ENCODE measurements at places on chromosomes 11 and 22. TPM values are rescaled to one million over a fixed set of nuclear protein-coding genes. Genes with fewer than 3 reads are reported as not detected.

- peak; percentile 57 for DNase-seq
These were observed 29.0 kb downstream of the TIMP3 start for GRCh38 chr22:32830473-32830872.

DNA sequence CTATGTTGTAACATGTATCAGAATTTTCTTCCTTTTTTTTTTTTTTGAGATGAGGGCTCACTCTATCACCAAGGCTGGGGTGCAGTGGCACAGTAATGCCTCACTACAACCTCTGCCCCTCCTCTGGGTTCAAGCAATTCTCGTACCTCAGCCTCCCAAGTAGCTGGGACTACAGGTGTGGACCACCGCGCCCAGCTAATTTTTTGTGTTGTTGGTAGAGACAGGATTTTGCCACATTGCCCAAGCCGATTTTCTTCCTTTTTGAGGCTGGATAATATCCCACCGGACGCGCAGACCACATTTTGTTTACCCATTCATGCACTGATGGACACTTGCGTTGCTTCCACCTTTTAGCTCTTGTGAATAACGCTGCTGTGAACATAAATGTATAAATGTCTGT is 97.0 kb downstream of the BRD1 start:
- DNase-seq: no peak

Gene SLN
- total RNA-seq: not detected

GRCh38 chr11:76672431-76673175 is 2.1 kb upstream of the LRRC32 start:
- DNase-seq: peak; percentile 72

GRCh38 chr11:1484695-1485503 is 1.7 kb downstream of the MOB2 start:
- DNase-seq: no peak

DNA sequence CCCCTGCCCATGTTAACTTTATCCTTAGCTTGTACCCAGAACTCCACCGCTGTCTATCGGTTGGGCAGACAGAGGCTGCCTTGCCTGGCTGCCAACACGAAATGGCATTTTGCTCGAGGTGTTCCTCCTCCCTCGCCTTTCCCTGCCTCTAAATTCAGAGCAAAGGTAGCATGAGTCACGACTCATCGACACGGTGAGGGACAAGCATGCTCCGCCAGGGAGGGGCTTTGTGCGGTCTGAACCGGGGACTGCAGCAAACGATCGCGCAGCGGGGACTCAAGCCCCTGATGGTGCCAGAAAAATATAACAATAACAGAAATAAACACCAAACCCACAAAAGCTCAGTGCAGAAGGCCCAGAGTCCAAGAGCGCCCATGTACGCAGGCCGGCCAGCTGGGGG is 52.3 kb downstream of the RTL6 start:
- peak; percentile 43 for DNase-seq

DNA sequence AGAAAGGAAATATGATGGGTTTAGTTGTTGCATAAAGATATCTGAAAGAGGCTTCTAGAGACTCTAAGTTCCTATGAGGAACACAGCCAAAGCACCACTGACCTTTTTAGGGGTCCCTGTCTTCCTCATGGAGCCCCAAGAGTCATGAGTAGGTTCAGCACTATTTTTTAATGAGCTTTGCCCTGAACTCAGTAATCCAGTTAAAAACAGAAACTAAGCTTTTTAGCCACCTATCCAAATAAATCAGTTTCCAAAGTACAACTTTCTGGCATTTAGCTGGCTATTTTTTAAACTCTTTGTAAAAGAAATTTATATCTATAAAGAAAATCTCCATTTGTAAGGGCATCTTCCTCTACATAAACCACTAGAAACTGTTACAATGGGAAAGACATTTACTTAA is 241.8 kb upstream of the UBASH3B start:
- DNase-seq: no peak

DNA sequence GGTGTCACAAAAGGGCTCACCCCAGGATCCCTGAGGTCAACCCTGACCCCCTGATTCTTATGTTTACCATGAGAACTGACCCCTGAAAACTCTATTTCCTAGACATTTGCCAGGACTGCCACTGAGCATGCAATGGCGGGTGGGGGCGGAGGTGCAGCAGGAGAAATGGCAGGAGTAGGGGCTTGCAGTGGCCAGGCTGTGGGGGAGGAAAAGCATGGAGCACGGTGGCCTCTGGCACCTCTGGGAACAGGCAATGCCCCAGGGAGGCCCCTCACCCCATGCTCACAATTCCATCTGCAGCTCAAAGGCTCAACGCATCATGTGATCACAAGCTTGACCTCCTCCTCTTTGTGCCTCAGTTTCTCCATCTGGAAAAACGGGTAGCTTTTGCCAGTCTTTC is 46.5 kb upstream of the FGF3 start:
- peak; percentile 48 for DNase-seq

DNA sequence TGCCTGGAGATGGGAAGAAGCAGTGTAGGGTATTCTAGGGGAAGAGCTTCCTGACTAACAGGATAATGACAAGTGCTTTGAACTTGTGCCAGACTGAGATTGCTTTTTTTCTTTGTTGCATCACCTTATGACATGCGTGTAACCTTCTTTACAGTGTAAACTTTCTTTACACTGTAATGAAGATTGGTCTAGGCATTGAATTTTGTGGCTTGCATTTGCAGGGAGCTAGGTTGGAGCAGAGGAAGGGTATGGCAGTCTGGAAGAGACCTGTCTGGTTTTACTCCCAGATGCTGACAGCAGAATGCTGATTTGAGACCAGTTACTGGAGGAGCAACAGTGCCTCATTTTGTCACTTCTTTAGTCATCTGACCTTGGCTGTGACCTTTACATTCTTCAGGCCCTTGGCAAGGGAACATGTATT is 5.6 kb downstream of the DDB2 start:
- DNase-seq: no peak

Gene DBX1
- not detected for total RNA-seq

DNA sequence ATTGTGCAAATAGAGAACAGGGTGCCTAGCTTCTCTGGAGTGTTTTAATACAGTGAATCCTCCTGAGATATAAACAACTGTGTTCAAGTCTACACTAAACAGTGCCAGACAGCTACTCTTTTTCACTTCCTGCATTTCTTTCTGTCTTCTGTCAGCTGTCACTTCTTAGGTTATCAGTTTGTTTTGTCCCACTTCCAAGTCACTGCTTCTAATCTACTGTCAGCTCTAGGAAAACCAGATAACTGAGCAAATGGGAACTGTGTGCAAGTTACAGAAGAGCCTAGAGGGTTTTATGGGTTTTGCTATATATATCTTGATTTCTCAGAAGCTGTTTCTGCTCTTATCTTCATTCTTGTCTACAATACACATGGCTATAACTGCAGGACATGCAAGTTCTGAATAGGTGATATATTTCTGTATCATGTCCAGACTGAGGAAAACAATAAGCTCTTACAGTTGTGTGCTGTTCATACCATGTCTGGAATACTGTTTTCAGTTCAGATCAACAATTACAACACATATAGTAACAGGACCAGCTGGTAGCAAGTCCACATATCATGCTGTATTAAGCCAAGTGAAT is 5.8 kb downstream of the PITPNB start:
- no peak for DNase-seq

Gene RBX1
- total RNA-seq: 56.2 TPM

DNA sequence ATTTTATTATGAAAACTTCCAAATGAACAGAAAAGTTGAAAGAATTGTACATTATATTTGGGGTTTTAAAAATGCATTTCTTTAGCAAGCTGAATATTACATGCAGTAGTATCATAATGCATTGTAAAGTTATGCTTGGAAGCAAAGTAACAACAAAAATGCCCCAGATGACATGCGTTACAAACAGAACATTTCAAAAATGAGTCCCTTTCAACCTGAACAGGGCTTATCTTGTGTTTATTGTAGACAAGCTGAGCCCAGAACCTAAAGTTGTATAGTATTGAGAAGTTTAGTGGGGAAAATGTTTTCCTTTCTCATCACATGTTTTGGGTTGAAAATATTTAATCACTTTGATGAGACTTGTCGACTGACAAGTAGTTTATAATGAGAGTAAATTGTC is 68.8 kb downstream of the CECR2 start:
- no peak for DNase-seq

- no peak for DNase-seq
These were observed 58.4 kb downstream of the JRKL start for GRCh38 chr11:96448225-96448624.

Gene B4GALNT4
- total RNA-seq: 1.4 TPM

DNA sequence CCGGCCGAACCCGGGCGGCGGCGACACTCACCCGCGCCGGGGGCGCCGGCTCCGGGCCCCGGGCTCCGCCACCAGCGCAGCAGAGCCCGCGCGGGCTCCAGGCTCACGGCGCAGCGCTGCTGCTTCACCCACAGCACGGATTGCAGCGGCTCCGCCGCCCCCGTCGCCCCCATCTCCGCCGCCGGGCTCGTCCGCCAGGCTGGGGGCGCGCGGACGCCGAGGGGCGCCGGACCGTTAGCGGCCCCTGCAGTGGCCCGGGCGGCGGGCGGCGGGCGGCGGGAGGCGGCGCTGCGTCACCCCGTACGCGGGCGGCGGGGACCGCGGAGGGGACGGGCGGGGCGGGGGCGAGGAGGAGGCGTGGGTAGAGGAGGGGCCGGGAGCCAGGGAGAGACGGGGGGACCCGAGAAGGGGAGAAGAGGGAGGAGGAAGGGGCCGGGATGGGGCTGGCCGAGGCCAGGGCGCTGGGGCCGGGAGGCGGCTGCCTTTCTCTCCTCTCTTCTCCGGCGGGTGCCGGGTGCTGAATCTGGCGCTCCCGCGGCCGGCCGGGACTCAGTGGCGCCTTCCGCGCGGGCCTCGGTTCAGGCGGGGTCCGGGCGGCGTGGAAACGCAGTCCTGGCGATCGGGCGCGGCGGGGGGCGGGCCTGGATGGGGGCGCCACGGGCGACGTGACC is at the start of gene CERK:
Gene CERK, minus strand, starts transcription at position 277 of the 671 bp plus-strand sequence. Its CDS starts 104 bp downstream, at position 173.
- peak; percentile 92 for DNase-seq
